ENCODE measurements at places on chromosomes 3 and 15.

- no peak for DNase-seq
These were observed 188.5 kb upstream of the KBTBD8 start for GRCh38 chr3:66809595-66809958.

DNA sequence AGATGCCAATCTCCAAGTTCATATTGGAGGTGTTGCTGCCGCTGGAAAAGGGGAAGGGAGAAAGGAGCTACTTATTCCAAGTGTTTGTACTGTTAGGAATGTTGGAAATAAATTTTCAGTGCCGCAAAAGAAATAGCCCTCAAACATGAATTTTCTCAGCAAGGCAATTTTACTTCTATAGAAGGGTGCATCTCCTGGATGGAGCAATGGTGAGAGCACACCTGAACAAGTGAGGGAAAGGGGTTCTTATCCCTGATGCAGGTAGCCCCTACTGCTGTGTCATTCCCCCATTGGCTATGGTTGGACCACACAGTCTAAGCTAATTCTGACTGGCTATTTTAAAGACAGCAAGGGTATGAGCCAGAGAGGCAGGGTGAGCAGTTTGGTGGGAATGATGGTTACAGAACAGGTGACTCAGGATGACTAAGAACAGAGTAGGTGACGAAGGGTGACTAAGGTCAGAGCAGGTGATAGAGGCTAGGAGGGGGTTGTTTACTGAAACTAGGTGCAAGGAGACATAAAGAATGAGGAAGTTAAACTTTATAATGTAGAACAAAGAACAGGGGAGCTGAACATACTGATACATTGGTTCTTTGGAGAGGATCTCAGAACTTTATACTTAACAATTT lies 503.5 kb downstream of the EDEM1 start:
- no peak for DNase-seq

GRCh38 chr3:66706890-66707289 lies 206.1 kb upstream of the LRIG1 start:
- no peak for DNase-seq

DNA sequence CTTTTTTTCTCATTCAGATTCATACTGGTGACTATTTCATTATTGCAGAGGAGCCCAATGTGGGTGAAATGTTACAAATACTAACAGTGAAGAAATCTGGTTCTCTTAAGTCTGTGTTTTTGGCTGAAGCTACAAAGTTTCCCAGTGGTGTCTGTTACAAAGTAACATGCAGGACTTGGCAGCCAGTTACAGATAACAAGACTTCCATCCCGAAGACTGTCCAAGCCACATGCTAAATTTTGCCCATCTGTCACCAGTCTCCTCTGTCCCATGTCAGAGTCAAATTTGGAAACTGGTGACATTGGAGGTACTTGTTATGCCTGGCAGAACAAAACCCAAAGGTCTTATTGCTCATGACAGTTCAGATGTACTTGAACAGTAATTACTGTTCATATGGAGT lies 269.2 kb upstream of the GOLIM4 start:
- no peak for DNase-seq
